ENCODE measurements at places on chromosomes 2 and 18.

- peak; percentile 33 for DNase-seq
Observed at GRCh38 chr18:27413495-27414401, 228.6 kb upstream of the CHST9 start.

DNA sequence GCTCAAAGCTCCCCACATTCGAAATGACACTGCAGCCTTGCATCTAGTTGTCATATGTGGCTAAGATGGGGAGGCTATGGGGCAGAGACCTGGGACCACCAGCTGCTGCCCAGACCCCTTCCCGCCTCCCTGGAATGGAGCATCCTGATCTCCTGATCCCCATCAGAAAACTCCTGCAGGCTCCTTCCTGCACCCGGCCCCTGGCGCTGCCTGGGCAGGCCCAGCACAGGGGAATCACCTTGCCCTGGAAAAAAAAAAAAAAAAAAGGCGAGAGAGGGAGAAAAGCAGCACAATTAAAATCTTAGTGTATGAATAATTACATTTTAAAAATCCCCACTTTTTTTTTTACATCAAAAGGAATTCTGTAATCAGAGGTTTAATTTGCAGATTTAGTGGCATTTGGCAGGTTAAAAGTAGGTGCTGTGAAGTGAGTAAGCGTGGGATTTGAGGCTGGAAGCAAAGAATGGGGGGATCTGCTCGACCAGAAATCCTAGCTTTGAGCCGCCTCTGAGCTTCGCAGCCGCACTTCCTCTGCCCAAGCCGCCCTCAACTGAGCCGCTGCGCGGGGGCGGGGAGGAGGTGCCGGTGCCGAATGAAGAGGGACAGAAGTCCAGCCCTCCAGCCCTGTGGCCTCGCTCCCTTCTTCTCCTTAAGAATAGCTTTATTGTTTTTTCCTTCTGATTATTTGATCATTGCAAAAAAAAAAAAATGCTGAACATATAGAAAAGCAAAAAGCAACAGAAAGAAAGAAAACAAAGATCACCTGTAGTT, 30.0 kb downstream of the THNSL2 start:
- no peak for DNase-seq

- DNase-seq, result no peak
Observed at GRCh38 chr2:227160164-227160563, 3.8 kb downstream of the COL4A4 start.

- DNase-seq, result no peak
Observed at GRCh38 chr2:59182249-59182648, 941.1 kb upstream of the FANCL start.

GRCh38 chr18:10923551-10924070, 225.8 kb downstream of the PIEZO2 start:
- no peak for DNase-seq

- DNase-seq, result no peak
Observed at GRCh38 chr18:49640741-49641140, 78.9 kb downstream of the LIPG start.

DNA sequence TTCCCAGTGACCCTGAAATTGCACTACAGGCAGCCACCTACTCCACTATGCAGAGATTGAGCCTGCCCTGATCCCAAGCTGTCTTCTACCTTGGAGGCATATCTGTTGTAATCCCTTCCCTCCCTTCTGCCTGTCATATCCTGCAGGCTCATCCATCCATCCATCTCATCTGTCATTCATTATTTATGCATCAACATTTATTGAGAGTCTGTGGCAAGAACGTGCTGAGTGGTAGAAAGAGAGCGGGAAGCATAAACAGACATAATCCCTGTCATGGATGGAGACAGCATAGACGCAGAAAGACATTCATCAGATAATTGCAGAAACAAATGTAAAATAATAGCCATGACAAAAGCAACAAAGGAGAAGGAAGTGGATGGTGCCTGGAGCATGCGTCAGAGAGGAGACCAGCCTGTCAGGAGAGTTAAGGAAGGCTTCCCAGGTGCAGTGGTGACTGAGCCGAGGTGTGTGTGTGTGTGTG, 110.7 kb upstream of the STPG4 start:
- no peak for DNase-seq

Data from large intestine (tissue), 12 donors.